ENCODE measurements at places on chromosomes 1 and 21.

DNA sequence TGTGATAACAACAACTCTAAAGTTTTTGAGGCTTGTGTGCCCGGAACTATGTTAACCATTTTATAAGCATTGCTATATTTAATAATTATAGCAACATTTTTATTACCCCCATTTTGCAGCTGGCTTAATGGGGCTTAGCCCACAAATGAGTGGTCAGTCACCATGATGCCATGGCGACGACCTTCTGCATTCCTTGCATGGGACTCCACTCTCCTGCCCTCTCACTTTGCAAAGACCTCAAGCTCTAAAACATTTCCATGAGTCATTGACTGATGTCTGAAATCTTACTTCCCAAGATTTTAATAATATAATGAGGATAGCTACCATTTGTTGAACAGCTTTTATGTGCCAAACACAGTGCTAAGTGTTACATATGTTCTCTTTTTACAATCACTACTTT, 15.4 kb downstream of the NGF start:
- DNase-seq: peak; percentile 33

- no peak for DNase-seq
Measured at GRCh38 chr1:121413821-121414220, 229.0 kb downstream of the SRGAP2C start.

DNA sequence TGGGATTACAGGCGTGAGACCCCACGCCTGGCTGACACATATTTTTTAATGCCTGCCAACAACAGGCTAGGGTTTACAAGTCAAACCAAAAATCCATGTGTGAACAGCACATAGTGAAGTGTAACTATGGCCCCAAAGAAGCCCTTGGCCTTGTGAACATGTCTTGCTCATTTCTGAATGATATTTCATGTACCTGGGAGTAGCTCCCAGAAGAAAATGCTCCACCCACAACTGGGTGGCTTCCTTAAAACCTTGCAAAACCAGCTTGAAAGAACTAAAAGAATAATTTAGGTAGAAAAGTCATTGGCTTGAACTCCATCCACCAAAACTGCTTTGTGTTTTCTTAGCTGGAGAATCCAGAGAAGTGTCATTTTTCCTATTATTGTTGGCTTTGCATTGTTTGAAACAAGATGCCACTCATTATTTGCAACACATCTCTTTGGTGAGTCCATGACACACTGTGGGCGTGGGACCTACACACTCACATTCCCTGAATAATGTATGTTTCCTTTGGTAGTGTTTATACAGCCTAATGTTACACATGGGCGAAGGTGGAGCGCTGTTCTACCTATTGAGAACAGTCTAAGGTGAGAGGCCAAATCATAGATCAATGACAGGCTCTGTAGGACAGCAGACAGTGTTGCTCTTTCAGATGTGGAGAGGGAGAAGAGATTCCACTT, 28.5 kb upstream of the SDE2 start:
- no peak for DNase-seq

GRCh38 chr21:41254090-41254700, 62.4 kb upstream of the FAM3B start:
- DNase-seq: no peak

GRCh38 chr1:196136396-196136795, 471.8 kb downstream of the KCNT2 start:
- no peak for DNase-seq

DNA sequence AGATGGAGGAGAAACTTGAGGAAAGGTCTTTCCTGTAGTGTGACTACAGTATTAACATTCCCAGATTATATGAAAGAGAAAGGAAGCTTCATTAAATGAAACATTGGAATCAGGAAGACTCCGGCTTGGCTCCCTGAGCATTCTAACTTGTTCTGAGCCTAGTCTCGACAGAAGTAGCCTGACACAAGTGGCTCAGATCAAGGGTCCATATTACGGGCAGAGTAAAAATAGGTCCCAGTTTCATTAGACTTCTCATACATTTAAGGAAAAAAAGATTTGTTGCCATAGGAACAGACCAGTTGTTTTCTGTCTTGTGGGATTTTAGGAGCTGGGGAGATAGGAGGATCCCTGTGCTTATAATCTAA, 12.8 kb downstream of the SMAP2 start:
- no peak for DNase-seq

GRCh38 chr1:53024117-53024516, 37.9 kb upstream of the PODN start:
- no peak for DNase-seq

DNA sequence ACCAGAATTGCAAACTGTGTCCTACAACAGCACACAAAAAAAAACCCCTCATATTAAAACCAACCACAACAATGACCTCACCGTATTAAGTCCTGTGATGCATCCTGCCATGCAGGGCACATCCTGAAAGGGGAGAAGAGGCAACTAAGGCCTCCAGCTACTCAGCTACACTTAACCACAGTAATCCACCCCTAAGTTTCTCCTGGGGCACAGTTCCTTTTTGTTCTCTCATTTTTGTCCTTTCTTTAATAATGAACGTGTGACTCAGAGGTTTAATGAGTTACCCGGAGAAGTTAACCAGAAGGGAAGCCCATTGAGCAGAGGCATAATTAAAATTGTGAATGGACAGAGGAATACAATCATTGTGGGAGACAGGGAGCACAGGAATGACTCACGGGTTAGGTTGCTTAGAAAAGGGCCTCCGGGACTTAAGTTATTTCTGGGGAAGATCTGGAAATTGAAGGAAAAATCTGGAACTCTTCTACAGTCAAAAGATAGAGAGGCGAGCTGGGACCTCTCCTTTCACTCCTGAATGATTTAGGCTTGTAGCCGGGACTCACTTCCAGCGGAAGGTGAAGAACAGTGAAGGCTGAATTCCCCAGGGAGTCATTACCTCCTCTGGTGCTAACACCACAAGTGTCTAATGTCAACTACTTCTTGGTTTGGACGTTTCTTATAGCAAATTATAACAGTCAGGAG, 36.9 kb upstream of the HIVEP3 start:
- DNase-seq: peak; percentile 87

- peak; percentile 36 for DNase-seq
Measured at GRCh38 chr21:37849506-37850102, 66.7 kb downstream of the KCNJ6 start.

GRCh38 chr1:160891474-160891873, 6.5 kb upstream of the ITLN1 start:
- no peak for DNase-seq

- DNase-seq: no peak
Measured at GRCh38 chr1:188129856-188130838, 1301.4 kb downstream of the PLA2G4A start.

- DNase-seq: no peak
Measured at GRCh38 chr1:171487038-171487437, 1.7 kb downstream of the PRRC2C start.

DNA sequence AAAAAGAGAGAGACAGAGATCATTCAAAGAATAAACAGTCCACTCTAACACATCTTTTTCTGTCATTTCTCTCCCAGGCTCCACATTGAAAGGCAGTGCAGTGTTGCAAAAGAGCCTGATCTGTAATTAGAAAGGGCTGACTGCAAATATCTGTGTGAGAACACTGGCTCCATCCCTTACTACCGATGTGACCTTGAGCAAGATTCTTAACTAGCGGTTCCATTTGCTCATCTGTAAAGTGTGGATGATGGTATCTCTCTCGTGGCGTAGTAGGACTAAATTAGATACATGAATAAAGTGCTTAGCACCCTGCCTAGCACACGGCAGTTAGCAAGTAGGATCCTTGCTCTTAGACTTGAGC, 26.9 kb upstream of the SLC44A3 start:
- no peak for DNase-seq

DNA sequence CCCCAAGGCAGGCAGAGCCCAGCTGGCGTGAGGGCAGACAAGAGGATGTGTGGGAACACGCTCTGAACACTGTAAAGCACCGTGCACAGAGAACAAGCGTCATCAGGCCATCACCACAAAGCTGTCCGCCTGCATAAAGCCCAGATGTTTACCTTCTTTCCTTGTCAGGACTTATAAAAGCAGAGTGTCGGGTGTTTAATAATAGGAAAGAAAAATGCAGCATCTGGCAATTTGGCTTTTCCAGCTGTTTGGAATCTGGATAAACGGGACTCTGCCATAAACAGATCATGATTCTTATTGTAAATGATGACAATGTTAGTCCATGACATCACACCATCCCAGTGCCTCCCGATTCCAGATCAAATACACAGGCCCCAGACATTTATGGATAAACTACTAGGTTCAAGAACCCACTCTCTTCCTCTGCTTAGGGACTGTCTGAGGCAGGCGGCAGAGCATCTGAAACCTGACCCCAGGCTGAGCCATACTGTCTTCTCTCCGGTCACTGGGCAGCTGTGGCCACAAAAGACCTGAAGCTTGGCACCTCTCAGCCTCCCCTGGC, 4.2 kb downstream of the GLIS1 start:
- no peak for DNase-seq
